ENCODE measurements at places on chromosomes 4 and X.

GRCh38 chr4:100062921-100063320 is 112.8 kb upstream of the H2AZ1 start:
- DNase-seq, result no peak

DNA sequence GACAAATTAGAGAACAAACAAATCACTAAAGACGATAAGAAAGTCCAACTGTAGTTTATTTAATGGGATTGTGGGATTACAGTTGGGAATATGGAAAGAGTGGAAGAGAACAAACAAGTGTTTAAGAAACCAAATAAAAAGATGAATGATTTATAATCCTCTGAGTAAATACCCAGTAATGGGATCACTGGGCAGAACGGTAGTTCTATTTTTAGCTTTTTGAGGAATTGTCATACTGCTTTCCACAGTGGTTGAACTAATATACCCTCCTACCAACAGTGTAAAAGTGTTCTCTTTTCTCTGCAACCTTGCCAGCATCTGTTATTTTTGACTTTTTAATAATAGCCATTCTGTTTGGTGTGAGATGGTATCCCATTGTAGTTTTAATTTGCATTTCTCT is 15.0 kb downstream of the C4orf51 start:
- DNase-seq, result no peak

DNA sequence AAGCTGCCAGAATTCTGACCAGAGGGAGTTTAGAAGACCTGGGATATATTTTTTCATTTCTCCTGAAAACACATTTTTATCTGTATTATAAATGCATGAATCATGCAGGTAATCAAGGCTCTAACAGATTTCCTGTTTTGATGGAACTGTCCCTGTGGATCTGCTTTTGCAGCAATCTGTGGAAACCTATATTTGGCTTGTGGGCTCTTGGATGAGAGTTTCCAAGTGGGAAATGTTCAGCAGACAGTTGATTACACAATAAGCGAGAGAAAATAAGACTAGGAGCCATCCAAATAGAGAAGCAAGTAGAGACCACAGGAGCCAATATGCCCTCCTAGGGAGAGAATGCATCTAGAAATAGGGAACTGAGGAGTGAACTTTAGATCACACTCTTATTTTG is 105.0 kb downstream of the NDST3 start:
- DNase-seq, result no peak

GRCh38 chrX:108245462-108245861 is 153.9 kb downstream of the ATG4A start:
- DNase-seq, result peak; percentile 27
